Right hindlimb (tissue), 1 donor: ENCODE measurements at places on chromosomes 6 and 20.
A peak's percentile ranks its signal among the peaks of the same experiment; 100 is the strongest.

DNA sequence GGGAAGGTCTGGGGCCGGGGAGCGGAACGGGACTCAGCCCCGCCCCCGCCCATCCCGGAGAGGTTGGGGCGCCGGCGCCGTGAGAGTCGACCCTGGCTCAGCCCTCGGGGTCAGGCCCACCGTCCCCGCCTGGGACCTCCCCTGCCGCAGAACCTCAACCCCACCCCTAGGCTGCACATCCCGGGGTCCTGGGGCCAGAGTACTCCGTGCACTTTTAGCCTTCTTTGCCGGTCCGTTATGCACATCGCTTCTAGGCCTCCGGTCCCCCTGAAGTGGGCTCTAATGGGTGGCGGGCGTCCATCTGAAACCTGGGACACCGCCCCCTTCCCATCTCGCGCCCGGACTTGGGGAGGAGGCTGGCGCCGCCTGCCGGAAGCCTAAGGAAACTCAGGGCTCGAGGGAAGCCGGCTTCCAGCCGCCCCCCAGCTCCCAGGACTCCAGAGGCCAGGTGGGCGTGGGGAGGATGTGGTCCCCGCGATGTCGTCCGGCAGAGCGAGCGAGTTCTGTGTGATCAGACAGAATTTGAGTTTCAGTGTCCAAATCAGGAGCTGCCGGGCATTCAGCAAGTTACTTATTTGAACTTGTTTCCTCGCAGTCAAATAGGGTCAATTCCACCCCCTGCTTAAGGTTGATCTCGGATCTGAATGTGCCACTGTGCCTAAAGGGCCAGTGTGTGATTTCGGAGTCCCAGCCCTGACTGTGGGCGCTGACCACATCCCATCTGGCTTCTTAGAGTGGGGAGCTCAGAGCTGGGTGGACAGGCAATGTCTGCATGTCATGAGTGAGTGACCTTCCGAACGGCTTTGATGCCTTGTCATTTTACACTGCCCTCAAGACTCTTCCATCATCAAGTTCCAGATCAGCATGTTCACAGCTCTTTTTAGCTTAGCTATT, 47.6 kb downstream of the CPXM1 start:
- peak; percentile 60 for DNase-seq

DNA sequence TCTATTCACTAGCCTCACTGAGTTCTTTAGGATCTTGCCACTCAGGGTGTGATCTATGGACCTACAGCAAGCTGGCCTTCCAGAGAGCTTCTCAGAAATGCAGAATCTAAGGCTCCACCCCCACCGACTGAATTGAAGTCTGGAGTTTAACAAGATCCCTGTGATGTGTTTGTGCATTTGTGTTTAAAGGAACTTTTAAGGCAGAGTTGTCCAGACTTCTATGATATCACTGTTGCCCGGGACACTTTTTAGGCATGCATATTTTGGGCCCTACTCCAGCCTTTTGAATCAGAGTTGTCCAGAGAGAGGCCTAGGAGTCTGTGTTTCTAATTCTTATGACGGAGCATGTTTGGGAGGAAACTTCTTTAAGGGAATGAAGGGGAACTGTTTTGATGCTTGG, 232.3 kb downstream of the QKI start:
- DNase-seq = no peak

GRCh38 chr6:75608956-75609533, 7.4 kb downstream of the SENP6 start:
- no peak for DNase-seq

- DNase-seq = no peak
These were observed 930.8 kb downstream of the QKI start for GRCh38 chr6:164345327-164345726.

DNA sequence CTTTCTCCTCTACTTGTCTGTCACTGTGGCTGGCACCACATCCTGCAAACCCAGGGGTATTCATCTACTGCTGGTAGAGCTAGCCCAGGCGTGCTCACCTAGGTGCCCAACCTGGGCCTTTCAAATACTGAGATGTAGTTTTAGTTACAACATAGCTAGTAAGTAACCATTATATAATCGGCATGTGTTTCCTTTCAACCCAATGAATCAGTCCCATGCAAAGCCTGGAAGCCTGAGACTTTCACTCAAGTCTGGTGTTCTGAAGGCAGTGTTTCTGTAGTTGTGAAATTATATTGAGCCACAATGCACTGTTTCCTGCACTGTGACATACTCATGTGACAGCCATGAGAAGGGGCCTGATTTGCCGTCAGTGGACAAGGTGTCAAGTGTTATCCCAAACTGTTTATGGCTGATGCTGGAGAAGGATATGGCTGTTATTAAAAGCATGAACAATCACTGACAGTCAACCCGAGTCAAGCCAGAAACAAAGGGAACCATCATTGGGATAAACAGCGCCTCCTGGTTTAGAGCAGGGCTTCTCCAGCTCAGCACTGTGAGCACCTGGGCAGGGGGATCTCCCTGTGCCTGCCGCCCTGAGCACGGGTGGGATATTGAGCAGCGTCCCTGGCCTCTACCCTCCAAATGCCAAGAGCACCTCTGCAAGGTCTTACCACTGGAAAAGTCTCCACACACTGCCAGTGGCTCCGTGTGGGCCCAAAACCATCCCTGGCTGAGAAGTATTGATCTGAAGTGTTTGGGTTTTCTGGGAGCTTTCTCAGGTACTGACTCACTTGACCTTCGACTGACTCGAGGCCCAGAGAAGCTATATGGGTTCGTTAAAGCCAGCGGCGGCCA, 1.6 kb downstream of the PSMA7 start:
- no peak for DNase-seq

DNA sequence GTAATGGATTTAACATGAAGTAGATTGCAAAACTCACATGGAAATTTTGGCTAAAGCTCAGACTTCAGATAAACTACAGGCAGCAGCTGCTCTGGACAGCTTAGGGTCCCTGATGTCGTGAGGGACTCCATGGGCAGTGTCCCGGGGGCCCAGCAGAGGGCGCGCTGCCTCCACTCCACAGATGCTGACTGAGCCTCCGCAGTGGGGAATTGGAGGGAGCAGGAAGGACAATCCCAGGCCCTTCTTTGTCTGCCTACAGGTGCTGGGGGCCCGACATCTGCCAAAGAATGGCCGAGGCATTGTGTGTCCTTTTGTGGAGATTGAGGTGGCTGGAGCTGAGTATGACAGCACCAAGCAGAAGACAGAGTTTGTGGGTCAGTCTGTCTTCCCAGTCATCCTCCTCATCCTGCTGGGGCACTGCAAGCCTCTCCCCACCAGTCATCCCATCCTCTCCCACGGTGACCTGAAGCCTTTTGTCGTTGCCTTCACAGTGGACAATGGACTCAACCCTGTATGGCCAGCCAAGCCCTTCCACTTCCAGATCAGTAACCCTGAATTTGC, 35.9 kb downstream of the PLCG1 start:
- peak; percentile 91 for DNase-seq

- no peak for DNase-seq
These were observed 533 bp upstream of the RSPO3 start for GRCh38 chr6:127117979-127118297.

DNA sequence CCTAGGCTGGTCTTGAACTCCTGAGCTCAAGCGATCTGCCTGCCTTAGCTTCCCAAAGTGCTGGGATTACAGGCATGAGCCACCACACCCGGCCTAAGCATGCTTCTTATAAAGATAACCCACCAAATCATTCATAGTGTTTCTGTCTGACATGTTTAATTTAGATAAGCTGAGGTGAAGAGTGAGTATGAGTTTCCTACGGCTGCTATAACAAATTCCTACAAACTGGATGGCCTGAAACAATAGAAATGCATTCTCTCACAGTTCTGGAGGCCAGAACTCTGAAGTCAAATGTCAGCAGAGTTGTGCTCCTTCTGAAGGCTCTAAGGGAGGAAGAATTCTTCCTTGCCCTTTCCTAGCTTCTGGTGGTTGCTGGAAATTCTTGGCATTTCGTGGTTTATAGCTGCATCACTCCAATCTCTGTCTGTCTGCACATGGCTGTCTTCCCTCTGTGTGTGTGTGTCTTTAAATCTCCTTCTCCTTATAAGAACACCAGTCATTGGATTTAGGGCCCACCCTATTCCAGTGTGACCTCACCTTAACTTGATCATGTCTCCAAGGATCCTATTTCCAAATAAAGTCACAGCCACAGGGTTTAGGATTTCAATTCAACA, 29.9 kb downstream of the MAPK13 start:
- DNase-seq = no peak

DNA sequence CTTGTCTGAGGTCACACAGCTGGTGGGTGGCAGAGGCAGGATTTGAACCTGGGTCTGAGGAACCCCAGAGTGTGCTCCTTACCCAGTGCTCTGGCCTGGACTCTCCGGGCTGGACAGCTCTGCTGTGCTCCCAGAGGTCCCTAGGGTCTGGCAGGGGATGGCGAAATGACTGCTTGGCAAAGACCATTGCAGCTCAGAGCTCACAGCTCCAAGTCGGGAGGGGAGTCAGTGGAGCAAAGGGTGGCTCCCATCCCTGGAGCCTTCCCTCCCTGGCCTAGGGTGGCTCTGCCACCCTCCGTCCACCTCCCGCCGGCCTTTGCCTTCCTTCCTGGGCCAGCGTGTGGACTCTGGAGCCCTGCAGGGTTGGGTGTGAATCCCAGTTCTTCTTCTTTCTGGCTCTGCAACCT, 17.5 kb downstream of the CEBPB start:
- no peak for DNase-seq

- DNase-seq = no peak
These were observed 16.1 kb downstream of the CDK19 start for GRCh38 chr6:110799189-110799588.

- DNase-seq = no peak
These were observed 13.1 kb downstream of the QRSL1 start for GRCh38 chr6:106642476-106642875.

DNA sequence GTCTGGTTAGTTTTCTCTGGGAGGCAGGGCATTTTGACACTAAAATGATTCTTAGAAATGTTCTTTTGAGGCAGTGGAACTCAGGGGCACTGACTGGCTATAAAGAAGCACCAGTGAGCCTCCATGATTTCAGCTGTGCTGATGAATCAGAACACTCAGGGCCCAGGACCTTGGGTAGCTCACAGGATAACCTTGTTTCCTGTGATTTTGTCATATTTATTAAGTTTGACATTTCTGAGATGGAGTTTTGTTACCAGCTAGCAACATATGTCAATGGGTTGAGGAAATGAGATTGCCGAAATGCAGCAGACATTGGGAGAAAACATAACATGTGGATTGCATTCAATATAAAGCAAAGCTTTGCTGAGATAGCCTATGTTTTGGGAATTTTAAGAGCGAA, 802.4 kb downstream of the EYS start:
- DNase-seq = no peak

DNA sequence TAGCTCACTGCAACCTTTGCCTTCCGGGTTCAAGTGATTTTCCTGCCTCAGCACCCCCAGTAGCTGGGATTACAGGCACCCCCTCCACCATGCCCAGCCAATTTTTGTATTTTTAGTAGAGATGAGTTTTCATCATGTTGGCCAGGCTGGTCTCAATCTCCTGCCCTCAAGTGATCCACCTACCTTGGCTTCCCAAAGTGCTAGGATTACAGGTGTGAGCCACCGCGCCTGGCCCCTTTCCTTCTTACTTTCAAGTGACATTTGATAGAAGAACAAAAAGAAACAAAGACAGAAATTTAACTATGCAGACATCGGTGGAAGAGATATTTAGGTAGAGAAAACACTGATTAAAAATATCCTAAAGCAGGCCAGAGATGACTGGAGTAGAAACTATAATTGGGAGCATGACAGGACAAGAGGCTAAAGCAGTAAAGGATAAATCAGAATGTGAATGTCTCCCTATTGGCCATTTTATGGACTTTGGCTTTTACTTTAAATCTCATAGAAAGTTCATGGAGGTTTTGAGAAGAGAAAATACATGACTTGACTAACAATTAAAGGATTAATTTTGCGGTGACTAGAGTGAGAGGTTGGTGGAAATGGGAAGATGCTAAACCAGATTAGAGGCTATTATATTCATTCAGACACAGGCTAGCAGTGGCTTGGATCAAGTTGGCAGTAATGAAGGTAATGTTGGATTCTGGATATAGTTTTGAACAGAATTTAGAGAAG, 2.2 kb upstream of the EYS start:
- DNase-seq = no peak

GRCh38 chr6:29547573-29547972, 12.0 kb downstream of the UBD start:
- no peak for DNase-seq

GRCh38 chr6:53009056-53009455, 14.0 kb upstream of the GSTA4 start:
- no peak for DNase-seq

DNA sequence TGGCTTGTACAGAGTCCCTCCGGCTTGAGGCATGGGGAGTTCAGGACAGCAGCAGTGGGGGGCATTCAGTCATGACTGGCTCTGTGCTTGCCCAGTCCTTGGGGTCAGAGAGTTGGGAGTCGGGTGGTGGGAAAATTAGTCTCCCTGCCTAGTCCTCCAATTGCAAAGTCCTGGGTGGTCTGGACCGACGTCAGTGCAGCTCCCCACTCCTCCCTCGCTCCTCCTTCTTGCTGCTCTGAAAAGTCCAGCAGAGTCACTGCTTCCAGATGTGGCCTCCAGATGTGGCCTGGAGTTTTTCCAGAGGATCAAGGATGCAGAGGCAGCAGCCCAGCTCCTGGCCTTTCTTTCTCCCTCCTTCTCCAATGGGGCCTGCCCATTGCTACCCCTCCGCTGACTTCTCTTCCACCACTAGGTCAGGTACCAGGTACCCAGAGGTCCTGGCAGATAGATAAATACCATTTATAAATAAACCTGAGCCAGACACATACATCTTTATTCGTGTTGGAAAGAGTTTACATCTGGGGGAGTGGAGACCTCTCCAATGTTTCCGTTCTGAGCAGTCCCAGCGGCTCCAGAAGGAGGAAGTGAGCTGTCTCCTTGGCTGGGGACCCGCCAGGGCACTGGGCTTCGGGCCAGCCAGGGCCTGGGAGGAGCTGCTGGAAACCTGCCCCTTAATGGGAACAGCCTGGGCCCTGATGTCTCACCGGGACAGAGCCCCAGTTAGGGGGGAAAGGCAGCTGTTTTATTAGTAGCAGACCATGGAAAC, 49.0 kb upstream of the RNF24 start:
- DNase-seq = peak; percentile 98

DNA sequence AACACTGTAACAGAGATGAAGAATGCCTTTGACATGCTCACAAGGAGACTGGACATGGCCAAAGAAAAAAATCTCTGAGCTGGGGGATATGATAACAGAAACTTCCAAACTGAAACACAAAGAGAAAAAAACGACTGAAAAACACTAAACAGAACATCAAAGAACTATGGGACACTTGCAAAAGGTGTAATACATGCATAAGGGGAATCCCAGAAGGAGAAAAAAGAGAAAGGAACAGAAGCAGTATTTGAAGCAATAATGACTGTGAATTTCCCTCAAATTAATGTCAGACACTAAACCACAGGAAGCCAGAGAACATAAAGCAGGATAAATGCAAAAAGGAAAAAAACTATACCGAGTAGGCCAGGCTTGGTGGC, 117.4 kb upstream of the ARID1B start:
- no peak for DNase-seq
